Liver (tissue), 10 donors: ENCODE measurements at places on chromosomes 6 and 20. TPM values are rescaled to one million over a fixed set of nuclear protein-coding genes. Genes with fewer than 3 reads are reported as not detected.

SLC22A1 gene
- 0.79 TPM for total RNA-seq

TINAG gene
- not detected for total RNA-seq

FUT9 gene
- not detected for total RNA-seq

NMBR gene
- total RNA-seq: not detected

IP6K3 gene
- 12.9 TPM for total RNA-seq

ADGRG6 gene
- 110 TPM for total RNA-seq

PTK6 gene
- 1.2 TPM for total RNA-seq

SMIM29 gene
- total RNA-seq: 2.4 TPM

SYNDIG1 gene
- 0.08 TPM for total RNA-seq

TRMT11 gene
- total RNA-seq: 9.9 TPM

SCRT2 gene
- not detected for total RNA-seq

CST4 gene
- not detected for total RNA-seq

RRBP1 gene
- total RNA-seq: 202 TPM

TMEM63B gene
- total RNA-seq: 53.8 TPM

CSE1L gene
- 24.3 TPM for total RNA-seq

OPN5 gene
- total RNA-seq: not detected

GNAS-AS1 gene
- 0.42 TPM for total RNA-seq

HLA-DPA1 gene
- total RNA-seq: 31.2 TPM

TRIM10 gene
- 128 TPM for total RNA-seq
